ENCODE measurements at places on chromosomes 3 and 15.

DNA sequence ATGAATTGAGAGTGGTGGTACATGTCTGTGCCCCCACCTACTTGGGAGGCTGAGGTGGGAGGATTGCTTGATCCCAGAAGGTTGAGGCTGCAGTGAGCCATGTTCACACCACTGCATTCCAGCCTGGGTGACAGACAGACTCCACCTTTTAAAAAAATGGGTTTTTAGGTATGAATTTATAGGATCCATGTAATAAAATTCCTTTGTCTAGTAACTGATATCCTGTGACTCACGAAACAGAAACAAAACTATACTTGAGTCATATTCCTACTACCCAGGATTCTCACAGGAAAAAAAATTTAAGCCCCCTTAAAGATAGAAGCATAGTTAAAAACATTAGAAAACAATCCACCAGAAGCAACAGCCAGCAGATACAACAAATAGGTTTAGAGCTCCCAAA, 10.0 kb upstream of the CRTC3 start:
- DNase-seq = no peak

- no peak for DNase-seq
These were observed 34.5 kb downstream of the KBTBD12 start for GRCh38 chr3:127949446-127950055.

GRCh38 chr15:90530250-90531051, 728 bp downstream of the CRTC3 start:
- DNase-seq = peak; percentile 50

DNA sequence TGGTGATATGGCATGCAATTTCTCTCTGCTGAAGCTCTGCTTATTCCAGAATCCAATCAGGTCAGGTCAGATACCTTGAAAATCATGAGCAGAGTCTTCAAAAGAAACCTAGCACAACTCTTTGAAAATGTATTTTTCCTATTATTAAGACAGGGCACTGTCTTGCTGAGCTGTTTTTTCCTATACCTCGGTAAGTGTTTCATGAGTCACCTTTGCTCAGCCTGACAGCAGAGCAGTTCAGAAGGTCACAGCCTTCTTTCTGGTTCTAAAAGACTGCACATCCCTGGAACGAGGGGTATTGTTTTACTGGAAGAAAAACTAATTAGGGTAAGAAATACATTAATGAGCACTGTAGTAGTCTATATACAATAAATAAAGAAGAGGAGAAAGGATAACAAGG, 422.0 kb downstream of the SOX2 start:
- DNase-seq = no peak

GRCh38 chr3:111621535-111621934, 26.4 kb upstream of the ZBED2 start:
- DNase-seq = peak; percentile 37

- DNase-seq = no peak
These were observed 144.3 kb upstream of the PFN2 start for GRCh38 chr3:150114873-150115540.

GRCh38 chr15:67777773-67778172, 47.5 kb upstream of the SKOR1 start:
- no peak for DNase-seq

- DNase-seq = no peak
These were observed 276.7 kb downstream of the SLC9A9 start for GRCh38 chr3:143571548-143571947.

- DNase-seq = no peak
These were observed 162.1 kb downstream of the C3orf38 start for GRCh38 chr3:88311826-88312225.

- DNase-seq = no peak
These were observed 986.4 kb downstream of the ROBO1 start for GRCh38 chr3:78781351-78781750.

DNA sequence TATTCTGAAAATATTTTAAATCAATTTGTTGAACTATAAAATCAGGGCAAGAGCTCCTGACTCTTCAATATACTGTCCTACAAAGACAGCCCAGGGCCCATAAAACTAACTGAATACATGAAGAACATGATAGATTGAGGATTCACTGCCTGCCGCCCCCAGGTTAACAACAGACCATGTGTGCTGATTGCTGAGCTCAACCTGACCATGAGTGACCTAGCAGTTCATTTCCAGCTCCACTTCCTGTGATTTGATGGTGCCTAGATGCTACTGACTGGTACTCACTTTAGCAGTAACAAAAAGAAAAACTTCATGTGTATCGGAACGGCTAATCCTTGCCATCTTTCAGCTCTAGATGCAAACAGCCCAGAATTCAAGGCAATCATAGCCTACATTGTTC, 9.6 kb upstream of the KLF13 start:
- DNase-seq = no peak

DNA sequence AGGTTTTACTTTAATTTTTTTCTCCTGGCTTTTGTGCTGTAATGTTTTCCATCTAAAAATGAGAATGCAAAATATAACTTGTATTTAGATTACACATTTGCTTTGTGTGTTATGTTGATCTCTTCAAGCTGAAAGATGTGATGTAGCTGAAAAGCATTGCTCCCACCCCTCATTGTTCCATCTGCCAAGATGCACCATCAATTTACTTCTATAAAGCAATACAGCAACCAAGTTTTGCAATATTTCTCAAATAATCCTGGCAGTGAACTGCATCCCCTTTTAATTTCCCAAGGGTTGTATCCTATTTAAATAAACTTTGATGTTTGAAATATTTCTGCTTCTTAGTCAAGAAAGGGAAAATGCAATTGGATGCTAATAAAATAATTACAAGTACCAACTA, 52.6 kb upstream of the DUT start:
- DNase-seq = no peak

DNA sequence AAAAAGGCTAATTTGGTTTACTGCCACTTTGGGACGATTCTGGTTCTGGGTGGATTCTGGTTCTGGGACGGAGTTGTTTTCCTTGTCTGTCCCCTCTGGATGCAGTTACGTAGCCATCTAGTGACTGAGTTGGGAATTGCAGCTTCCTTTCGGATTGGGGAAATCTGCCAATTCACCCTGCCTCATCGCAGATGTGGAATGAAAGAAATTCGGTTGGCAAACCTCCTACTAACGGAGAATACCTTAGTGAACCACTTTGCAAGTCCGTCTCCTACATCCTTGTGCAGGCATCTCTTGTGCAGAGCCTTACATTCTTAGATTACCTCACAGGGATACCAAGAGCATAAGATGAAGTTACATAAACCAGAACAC, 31.5 kb upstream of the AP4E1 start:
- peak; percentile 42 for DNase-seq

DNA sequence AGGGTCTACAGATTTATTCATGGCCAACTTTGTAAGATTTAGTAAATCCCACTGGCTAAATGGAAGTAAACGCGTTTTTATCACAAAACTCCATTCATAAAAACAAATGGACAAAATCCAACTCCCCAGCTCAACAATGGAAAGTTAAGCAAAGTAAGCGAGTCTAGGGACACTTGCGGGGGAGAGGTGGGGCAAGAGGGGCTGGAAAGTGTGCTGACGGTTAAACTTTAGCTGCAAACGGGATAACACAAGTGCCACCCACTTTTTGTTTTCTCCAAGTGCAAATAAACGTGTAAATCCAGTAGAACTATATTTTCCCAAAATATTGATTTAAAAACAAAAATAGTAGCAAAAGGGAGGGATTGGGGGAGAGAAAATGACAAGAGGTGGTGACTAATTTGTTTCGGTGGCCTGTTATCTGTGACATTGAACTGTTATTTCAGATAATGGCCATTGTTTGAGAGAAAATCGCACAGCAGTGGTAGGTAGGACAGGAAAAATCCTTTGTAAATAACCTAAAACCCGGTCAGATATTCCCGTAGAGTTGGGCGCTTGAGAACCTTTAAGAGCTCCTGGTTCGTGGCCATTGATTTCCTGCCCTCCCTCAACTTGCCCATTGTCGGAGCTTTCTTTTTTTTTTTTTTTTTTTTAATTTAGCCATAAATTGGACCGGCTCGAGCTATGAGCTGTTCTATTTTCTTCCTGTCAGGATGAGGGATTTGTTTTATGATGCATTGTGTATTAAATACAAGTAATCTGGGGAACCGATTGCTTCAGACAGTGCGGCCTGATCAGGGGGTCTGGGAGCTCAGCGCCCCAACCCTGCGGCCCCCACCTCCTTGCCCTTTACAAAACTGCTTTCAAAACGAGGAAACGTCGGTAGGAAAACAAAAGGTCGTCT, 514.8 kb downstream of the MECOM start:
- no peak for DNase-seq

- DNase-seq = no peak
These were observed 171.7 kb downstream of the PGPEP1L start for GRCh38 chr15:98835876-98836275.

- DNase-seq = no peak
These were observed 31.5 kb downstream of the CLEC3B start for GRCh38 chr3:45057557-45057956.

DNA sequence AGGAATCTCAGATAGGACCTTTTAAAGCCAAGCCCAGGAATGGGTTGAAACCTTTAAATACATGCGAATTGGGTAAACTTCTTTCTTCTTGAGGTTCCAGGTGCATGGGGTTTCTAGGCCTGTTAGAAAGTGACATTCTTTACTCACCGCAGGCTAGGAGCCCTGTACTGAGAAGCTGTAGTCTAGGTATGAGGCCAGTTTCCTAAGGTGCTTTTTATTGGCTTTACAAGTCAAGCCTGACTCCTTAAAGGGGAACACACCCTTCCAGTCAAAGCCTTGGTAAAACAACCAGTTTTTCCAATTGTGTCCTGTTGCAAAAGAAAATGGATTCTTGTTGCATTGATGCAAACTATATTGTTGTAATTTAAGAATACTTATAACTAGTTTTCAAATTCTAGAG, 76.1 kb upstream of the ATP11B start:
- DNase-seq = no peak

- no peak for DNase-seq
These were observed 237.7 kb upstream of the EIF1B start for GRCh38 chr3:40071683-40072238.

GRCh38 chr3:66553441-66554113, 52.8 kb upstream of the LRIG1 start:
- no peak for DNase-seq

DNA sequence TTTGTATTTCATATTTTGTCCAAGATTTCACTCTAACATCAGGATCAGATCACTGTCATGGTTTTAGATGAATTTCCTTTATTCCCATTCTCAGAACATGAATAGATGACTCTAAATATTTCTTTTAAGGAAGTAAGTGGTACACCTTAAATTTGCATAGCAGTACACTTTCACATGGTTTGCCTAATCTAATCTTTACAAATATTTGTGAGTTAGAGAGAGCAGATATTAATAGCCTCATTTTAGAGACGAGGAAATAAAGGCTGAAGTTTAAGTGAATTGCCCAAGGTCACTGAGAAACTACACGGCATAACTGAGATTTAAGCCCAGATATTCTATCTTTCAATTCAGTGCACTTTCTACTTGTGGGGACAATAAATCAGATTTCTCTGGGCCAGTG, 14.2 kb downstream of the TERC start:
- no peak for DNase-seq

GRCh38 chr3:30470496-30470895, 135.9 kb upstream of the TGFBR2 start:
- no peak for DNase-seq

GRCh38 chr3:81769299-81769698, 7.9 kb upstream of the GBE1 start:
- no peak for DNase-seq

- no peak for DNase-seq
These were observed 349.0 kb downstream of the MCTP2 start for GRCh38 chr15:94580211-94580885.

- no peak for DNase-seq
These were observed 192.6 kb upstream of the PROK2 start for GRCh38 chr3:71977525-71977924.

GRCh38 chr3:49454458-49454857, 15.6 kb upstream of the DAG1 start:
- DNase-seq = no peak

DNA sequence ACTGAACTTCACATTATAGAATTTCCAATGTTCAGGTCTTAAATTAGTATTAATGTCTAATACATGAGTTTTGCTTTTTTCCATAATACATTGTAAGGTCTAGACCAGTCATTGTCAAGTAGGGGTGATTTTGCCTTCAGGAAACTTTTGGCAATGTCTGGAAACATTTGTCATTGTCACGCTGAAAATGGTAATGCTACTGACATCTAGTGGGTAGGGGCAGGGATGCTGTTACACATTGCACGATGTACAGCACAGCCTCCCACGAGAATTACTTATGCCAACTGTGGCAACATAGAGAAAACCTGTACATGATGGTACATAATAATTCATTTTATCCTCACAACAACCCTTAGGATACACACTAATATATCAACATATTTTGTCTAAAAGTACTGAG, 384.1 kb downstream of the CADM2 start:
- no peak for DNase-seq

GRCh38 chr15:80411788-80412288, 7.7 kb downstream of the ARNT2 start:
- DNase-seq = no peak

DNA sequence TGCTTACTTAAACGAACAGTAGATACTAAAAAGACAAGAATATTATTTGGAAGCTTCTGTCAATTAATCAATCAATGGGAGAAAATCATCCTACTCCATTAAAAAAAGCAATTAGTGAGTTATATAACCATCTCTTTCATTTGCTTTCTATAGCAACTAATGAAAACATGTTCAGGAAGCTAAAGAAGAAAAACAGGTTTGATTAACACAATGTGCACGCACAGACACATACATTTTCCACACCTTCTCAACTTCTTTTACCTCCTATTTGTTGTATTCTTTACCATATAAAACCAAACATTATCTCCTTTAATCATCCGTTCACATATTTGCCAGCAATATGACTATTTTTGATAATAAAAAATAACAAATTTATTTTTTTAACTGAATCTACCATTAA, 111.3 kb downstream of the GBE1 start:
- DNase-seq = no peak

DNA sequence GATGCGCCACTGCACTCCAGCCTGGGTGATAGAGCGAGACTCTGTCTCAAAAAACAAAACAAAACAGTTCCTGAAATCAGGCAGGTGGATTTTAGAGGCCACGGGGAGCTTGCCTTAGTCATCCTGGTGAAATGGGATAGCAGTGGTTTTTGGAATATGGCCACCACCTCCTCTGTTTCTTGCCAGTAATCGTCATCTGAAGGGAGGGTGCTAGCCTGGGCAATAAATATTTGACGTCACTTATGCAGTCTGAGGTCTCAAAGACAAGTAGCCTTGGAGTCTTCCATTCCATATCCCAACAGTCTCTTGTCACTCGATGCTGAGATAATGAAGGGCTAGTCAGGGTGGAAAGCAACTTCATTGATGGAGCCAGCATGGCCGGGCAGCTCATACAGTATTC, 55.2 kb downstream of the KCNAB1 start:
- DNase-seq = no peak

DNA sequence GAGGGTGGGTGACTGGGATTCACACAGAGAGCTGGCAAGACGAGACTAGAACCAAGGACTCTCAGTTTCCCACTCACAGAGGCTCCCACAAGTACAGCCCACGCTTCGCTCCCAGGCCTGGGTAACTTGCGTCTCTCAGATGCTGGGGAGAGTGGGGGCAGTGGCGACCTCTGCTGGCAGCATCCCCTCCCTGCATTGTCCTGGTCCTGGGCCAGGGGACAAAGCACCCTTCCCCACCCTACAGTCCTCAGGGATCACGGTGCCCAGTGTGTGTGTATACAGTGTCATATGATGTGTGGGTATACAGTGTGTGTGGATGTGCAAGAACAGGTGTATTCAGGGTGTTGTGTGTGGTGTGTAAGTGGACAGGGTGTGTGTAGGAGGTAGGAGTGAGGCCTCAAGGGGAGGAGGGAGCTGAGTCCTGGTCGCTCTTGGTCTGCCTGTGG, 12.8 kb downstream of the VILL start:
- DNase-seq = peak; percentile 59
